Stimulated activated CD4-positive, alpha-beta T cell treated with anti-CD3 and anti-CD28 coated beads, Interleukin-1b, Interleukin-23, amount 100 ng/mL, for 48 hours (primary cell): ENCODE measurements at places on chromosomes 7 and 10.

DNA sequence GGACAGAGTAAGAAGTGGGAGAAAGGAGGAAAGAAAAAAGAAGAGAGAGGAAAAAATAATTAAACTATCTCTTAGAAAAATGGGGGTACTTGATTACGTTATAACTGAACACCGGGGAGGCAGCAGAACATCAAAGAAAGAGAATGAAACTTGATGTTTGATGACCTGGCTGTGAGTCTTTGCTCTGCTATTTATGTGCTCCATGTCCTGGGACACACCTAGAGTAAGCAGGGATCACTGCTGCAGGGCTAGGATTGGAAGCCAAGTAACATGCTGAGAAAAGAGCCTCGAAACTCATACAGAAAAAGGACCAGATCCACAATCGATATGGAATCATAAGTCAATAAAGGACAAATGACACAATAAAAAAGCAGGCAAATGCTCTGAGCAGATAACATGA, 56.7 kb upstream of the COL13A1 start:
- DNase-seq = no peak

GRCh38 chr7:90621747-90622140, 25.6 kb downstream of the CDK14 start:
- no peak for DNase-seq

DNA sequence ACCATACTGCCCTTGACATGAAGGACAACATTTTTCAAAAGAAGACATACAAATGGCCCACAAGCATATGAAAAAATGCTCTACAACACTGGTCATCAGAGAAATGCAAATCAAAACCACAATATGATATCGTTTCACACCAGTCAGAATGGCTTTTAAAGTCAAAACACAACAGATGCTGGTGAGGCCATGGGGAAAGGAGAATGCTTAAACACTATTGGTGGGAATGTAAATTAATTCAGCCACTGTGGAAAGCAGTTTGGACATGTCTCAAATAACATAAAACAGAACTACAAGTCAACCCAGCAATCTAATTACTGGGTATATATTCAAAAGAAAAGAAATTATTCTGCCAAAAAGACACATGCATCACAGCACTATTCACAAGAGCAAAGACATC, 4.2 kb upstream of the NT5C3A start:
- no peak for DNase-seq

DNA sequence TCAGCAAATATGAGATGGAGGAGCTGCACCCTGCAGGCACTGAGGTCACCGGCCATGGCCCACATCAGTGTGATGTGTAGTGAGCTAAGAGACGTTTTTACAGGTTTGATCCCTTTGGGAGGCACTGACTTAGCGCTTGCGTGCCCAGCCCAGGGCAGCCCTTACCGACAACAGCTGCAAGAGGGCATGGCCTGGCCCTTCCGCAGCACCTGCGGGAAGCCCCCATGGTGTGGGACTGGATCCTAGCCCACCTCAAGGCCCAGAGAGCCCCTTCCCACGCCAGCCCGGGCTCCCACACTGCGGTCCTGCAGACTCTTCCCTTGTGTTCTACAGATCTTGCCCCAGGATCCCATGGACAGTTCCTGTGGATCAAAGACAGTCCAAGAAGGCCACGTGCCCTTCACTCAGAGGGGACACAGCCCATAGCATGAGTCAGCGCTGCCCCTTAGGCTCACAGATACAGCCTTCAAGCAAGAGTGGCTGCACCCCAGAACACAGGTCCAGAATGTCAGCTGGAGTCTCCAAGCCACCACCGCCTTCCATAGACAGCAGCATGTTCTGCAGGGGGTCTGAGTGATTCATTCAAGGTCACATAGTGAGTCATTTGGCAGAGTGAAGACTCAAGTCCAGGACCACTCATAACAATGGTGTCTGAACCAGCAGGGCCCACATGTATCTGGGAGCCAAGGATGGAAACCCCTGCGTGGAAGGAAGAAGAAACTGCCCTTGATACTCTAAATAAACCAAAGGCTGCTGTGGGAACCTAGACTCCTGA, 25.4 kb downstream of the TLL2 start:
- DNase-seq = no peak

GRCh38 chr10:98039690-98040381, 9.4 kb upstream of the CRTAC1 start:
- DNase-seq = no peak

DNA sequence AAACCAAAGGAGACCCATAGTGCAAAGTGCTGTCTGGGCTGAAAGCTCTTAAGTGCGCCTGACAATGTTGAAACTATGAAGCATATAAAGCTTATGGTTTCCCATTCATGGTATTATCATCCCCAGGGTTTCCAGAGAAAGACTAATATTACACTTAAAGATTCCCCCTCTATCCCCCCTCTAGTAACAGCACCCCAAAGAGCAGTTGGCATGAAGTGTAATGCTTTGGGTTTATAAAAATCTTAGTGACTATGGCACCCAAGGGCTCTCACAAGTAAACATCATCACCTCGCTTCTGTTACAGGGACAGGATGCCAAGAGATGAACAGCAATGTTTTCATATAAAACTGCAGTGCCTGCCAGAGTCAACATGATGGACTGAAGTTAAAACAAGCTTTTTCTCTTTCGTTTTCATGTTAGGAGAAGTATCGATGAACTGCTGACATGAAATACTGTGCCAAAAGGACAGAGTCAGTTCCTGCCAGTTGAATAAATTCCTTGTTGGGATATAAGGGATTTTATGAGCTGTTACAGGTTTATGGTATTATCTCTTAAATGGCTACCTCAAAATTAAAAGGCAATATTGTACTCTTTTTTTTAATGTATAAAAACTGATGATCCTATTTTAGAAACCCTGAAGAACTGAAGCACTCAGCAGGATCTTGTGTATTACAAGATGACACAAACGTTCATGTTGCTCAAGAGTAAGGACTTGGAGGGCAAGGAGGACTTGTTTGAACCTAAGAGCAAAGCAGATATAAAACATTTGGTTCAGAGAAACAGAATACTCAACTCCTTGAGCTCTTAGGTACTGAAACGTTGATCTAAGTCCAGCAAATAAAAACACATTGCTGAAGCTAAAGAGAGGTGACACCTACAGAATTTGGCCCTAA, 203.7 kb upstream of the IMMP2L start:
- no peak for DNase-seq

DNA sequence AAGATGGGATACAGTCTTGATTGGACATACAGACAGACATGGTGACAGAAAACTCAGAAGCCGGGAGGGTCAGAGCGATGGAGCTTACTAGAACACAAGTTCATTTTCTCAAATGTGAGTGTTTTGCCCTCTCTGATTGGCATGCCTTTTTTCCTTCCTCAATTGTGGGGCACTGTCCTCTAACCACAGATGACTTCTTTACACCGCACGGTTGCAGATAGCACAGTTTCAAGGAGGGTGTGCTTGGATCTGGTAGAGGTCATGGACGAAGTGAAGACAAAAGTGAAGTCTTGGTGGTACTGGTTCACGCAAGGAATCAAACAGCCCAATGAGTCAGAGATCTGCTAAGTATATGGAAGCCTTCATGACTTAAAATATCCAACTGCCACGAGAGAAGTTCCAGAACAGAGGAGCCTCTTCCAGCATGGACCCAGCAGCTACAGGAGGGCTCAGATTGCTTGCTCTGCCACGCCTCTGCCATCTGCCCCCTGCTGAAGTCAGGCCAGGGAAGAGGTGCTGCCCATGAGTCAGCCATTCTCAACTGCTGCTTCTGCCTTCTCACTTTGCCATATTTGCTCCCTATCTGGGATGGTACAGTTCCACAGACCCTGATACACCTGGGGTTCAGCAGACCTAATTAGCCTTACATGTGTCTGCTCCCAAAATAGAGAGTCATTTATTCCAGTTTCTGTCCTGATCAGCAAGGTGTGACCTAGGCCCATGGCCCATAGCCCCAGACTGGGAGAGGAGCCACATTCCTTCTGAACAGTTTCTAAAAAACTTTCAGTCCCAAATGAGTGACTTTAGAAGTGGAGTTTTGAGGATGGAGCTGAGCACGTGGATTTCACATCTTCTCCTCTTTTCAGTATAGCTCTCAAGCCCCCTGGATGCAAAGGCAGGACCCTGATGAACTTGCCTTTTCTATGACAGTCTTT, 413.8 kb downstream of the KCNMA1 start:
- no peak for DNase-seq

DNA sequence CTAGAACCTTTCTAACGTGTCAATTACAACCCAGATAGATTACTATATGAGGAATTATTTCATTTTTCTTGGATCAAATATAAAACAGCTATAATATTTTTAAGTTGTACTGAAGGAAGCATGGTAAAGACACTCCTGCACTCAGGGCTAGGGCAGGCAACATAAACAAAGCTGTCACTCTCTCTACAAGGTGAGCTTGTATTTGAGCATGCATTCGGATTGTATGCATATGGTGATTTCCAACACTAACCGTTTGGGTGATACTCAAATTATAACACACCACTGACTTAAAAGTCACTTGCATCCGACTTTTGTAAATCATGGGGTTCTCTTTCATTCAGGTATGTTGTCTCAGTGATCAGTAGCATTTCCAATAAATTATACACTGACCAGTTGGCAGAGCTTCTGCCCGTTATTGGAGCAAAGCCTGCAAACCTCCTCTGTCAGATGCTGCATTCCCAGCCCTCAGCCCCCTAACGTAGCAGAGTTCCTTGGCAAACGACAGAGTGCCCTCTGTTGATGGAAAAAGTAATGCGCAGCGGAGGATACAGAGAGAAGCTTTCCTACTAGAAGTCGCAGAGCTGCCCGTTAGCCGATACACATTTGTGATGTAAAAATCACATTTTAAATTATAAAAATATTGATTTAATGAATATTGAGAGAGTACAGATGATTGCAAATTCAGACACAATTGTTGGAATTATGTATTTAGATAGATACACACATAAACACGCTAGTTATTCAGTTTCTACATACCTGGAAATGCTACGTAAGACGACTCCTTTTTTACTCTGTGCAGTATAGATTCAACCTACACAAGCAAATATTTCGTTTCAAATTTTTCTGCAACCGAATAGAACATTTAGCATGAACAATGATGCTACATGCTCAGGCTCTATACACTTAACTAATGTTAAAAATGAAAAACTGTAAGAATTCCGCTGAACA, 173.9 kb upstream of the SP4 start:
- DNase-seq = peak; percentile 20

DNA sequence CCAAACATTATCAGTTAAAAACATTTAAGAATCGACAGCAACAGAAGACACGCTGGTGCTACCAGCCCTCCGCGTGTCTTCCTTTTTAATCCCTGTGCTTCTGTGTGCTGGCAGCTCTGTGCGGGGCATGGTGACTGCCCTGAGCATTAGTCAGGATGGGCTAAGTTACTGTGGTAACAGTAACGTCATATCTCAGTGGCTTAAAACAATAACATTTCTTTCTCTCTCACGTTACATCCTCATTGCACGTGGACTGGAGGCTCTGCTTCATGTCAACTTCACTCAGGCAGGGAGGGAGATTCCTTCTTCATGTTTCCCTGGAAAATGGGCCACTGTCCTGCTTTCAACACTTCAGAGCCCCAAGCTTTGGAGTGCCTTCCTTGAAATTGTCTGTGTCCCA, 378.5 kb downstream of the CCSER2 start:
- no peak for DNase-seq

- no peak for DNase-seq
Observed at GRCh38 chr7:70492625-70493024, 639.3 kb upstream of the GALNT17 start.

- no peak for DNase-seq
Observed at GRCh38 chr7:134629445-134629844, 17.2 kb upstream of the BPGM start.

GRCh38 chr7:29500719-29501118, 62.9 kb upstream of the PRR15 start:
- DNase-seq = no peak

GRCh38 chr7:116434820-116435341, 64.7 kb upstream of the CAV2 start:
- DNase-seq = no peak

DNA sequence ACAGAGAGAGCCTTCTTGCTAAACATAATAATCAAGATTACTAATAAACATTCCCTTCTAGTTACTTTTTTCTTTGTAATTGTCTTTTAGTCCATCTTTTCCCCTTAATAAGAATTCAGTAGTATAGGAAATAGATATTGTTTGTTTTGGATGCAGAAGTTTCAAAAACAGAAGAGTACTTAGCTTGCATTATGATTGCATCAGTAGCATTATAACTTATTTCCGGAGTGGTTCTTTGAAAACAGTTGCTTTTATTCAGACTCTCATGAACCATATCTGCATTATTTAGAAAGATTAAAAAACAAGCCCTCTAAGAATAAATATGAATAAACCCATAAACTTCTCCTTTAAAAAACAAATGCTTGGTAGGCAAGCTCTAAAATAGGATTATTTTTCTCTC, 34.0 kb upstream of the DKK1 start:
- DNase-seq = no peak

- no peak for DNase-seq
Observed at GRCh38 chr7:30998180-30998579, 34.4 kb downstream of the GHRHR start.

- no peak for DNase-seq
Observed at GRCh38 chr7:33645104-33645503, 260.2 kb upstream of the BMPER start.

GRCh38 chr7:1641173-1641572, 28.9 kb upstream of the ELFN1 start:
- DNase-seq = no peak

GRCh38 chr10:77498210-77498609, 139.4 kb downstream of the KCNMA1 start:
- DNase-seq = no peak

- no peak for DNase-seq
Observed at GRCh38 chr10:89981891-89982290, 280.5 kb downstream of the KIF20B start.

DNA sequence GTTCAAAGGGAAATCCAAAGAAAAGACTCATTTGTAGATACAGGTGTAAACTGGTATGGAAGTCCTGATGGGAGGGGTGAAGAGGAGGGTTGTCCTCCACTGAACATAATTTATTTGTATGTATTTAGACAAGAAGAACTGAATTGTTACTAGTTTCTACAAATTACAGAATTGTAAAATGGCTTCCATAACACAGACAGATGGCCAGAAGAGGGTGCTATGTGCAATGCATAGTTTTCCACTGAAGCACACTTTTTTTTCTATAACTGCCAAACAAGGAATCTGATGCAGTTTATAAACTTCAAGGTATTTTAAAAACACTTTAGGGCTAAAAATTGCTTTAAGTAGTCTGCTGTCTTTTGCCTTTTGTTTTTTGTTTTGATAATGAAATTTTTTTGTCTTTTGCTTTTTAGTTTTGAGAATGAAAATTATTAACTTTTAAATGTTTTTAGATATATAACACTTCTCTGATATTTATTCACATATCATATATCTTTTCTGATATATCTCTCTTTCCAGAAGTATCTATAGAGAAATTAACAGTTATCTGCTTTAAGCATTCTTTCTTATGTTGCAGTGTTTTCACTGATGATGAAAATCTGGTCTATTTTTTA, 58.5 kb downstream of the PHYHIPL start:
- no peak for DNase-seq
